ENCODE measurements at places on chromosomes 12 and 14.

- peak; percentile 39 for DNase-seq
Observed at GRCh38 chr12:75489613-75490210, 9.2 kb downstream of the GLIPR1 start.

DNA sequence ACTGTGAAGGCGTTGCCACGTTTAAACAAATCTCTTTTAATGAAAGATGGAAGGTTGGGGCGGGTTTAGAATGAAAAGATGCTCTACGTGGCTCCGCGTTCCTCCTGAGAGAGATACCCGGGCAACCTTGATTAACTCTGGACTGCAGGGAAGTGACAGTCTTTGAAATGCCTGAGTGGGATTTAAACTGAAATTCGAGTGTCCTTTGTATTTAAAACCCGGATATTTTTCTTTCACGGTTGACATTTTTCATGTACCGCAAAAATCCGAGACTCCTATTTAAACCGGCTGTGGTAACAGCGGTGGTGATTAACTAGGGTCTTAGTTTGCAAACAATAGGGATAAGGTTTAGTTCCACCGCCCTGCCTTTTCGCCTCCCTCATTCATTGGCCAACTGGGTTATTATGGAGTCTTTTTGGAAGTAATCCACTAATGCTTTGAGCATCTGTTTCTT is 707 bp downstream of the G2E3 start:
- no peak for DNase-seq

GRCh38 chr14:54532111-54533012 is 22.7 kb downstream of the CGRRF1 start:
- no peak for DNase-seq

- no peak for DNase-seq
Observed at GRCh38 chr12:21659383-21659782, 1.7 kb upstream of the LDHB start.

- DNase-seq, result no peak
Observed at GRCh38 chr12:32549675-32550079, 129.4 kb upstream of the DNM1L start.

DNA sequence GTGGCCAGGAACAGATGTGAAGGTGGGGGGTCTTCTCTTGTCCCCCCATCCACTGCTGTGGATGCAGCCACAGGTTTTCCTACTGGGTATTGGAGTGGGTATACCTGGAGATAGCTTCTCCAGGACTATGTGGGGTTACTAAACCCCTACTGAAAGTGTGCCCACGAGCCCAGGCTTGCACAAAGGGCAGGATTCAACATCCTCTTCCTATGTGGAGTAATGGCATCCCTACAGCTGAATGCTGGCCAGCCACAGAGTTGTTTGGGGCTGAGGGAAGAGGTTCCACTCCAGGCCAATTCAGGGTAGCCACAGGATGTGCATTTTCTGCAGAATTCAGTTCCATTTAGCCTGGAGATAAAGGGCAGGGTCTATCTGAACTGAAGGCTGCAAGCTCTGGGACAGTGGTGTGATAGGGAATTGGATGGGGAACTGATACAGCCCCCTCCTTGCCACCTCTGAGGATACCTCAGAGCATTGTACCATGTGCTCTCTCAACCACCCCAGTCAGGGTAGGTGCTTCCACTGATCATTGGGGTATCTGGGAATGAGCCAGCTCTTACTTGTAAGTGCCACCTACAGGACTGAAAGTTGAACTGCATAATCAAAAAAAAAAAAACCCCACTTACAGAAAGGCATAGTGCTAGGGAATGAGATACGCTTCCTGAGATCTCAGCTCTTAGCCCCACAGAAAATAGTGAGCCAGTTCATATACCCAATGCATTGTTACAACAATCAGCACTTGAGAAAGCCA is 187.1 kb downstream of the KITLG start:
- DNase-seq, result no peak

- peak; percentile 37 for DNase-seq
Observed at GRCh38 chr12:9751204-9752144, 9.2 kb downstream of the CD69 start.

DNA sequence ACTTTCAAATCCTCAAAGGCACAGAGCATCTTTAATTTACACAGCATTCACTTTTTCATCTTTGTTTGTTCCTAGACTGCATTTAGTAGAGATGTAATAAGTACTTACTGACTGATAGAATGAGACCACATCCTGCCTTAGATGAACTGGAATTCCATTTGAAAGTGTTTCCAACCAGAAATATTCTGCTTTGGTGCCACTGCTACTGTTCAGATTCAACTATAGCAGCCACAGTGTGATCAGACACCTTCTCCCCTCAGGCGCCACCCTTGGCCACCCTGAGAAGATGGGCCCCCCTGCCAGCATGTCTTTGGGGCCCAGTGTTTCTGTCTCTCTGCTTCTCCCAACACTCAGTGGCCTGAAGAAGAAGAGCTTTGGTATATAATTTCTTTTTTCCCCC is 449.1 kb downstream of the RAD51B start:
- DNase-seq, result no peak

DNA sequence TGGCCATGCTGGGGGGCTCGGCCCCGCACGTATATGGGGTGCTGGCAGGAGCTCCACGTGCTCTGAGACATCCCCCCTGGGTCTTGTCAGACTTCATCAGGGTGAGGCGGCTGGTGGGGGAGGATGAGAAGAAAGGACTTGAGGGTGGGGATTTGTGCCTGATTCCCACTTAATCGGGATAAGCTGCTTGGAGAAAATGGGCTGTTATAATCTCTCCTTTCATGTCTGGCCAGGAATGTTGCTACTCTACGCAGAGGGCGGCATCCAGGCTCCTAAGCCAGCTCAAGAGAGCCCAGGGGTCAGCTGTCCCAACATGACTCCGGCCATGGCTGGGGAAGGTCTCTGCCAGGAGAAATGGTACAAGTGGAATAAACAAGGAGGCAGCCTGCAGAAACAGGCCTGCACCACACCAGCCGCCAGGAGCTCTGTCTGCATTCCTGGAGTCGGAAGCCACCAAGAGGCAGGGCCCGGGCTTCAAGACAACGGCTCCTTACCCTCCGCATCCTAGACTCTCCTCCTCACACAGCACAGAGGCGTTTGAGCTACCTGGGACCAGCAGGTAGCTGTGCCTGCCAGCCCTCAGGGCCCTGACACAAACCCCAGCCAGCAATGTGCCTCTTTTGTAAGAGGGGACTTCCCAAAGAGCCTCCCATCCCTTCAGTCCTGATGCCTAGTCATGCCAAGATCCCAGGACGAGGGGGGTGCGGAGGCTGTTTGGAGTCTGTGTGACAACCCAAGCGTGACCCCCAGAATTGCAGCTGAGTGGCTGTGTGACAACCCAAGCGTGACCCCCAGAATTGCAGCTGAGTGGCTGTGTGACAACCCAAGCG is 195.8 kb upstream of the DIO3 start:
- no peak for DNase-seq

DNA sequence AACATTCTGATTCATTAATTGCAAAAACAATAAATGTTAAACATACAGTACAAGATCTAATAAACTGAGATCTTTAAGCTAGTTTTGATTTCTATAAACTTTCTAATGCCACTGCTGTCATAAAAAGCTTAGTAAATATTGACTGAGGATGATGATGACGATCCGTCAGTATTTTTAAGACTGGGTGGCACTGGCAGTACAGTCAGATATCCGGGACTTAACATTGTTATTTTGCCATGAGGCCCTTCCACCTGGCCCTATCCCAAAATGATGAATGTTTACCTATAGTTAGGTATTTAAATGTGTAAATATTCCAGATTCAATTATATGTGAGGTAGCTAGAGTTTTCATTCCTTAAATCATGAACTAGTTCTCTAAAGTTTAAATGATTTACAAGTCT is 158.5 kb downstream of the FOXA1 start:
- DNase-seq, result no peak

DNA sequence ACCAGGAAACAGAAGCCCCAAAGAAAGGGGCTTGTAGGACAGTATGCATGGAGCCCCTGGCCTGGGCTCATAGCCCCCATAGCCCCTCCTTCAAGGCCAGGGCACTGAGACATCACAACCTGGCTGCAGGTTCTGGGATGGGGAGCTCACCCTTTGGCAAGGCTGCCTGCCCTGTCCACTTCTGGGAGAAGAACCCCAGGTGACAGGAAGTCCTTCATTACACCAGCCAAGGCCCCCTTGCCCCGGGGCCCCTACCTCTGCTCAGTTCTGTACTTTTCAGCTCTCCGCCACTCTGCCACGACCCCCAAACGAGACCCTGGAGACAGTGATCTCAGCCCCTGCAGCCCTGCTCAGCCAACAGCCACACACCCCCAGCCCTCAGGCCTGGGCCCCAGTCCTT is 223.2 kb upstream of the RTL1 start:
- DNase-seq, result no peak

DNA sequence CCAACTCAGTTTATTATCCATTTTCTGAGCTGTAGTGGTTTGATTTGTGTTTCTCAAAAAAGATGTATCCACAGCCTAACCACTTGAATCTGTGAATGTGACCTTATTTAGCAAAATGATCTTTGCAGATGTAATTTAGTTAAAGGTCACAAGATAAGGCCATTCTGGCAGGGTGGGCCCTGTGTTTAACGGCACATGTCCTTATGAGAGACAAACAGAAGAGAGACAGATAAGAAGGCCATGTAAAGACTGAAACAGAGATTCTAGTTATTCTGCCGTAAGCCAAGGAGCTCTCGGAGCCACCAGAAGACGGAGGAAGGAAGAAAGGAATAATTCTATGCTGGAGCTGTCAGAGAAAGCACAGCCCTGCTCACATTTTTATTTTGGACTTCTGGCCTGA is 374.2 kb downstream of the PRKD1 start:
- no peak for DNase-seq

DNA sequence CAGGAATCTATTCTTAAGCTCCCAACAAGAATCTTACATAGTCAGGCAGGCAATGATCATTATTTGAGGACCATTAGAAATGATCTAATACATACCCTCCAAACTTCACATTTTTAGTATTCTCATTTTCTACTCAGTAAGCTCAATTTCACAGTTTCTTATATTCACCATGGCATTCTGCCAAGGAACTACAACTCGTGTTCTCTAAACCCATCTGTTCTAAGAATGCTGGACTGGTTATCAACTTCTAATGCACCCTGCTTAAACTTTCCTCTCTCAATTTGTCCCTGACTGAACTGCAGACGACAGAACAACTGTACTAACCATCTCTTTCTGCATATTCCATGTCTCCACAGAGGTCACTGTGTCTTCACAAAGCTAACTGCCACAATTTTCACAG is 58.6 kb downstream of the GXYLT1 start:
- DNase-seq, result no peak

GRCh38 chr14:28681681-28682080 is 84.9 kb upstream of the FOXG1 start:
- no peak for DNase-seq

DNA sequence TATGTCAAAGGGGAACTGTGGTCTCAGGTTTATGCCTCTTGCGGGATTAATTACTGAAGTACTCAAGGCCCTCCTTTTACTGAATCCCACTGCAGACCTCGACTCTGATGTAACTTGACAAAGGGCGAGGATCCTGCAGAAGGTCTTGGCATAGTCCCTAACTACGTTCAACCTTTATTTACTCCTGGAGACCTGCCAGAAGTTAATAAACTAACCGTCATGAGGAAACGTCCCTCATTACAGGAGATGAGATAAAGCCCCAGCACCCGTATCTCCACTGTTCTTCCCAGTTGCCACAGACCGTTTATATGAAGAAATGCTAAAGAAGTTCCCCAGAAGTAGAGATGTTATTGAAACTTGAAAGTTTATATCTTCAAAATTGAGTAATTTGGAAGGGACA is 190.9 kb downstream of the ETV6 start:
- DNase-seq, result no peak

DNA sequence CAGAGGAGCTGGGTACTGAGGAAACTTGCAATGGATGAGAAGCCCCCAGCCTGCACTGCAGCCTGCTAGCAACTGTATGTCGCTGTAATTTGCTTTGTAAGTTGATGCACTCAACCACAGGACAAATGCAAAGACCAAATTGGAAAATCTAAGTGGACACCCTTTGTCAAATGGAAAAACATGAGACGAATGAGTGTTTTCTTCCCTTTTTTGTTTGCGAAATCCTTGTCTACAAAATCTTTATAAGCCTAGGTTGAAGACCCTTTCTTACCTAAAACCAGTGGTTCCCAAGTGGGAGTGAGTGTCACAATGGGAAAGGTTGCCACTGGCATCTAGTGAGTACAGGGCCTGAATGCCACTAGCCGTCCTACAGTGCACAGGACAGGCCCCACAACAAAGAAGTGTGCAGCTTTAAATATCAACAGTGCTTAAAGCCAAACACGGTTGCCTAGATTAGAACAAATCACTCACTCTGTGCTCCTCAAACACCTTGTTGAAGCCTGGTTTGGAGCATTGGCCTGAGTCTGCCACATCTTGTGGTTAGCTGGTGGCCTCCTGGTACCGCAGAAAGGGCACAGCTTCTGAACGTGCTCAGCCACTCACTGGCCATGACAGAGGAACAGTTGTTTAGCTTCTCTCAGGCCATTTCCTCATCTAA is 7.6 kb upstream of the VASH1 start:
- no peak for DNase-seq

GRCh38 chr12:53214687-53215455 is 7.8 kb upstream of the ITGB7 start:
- DNase-seq, result no peak

DNA sequence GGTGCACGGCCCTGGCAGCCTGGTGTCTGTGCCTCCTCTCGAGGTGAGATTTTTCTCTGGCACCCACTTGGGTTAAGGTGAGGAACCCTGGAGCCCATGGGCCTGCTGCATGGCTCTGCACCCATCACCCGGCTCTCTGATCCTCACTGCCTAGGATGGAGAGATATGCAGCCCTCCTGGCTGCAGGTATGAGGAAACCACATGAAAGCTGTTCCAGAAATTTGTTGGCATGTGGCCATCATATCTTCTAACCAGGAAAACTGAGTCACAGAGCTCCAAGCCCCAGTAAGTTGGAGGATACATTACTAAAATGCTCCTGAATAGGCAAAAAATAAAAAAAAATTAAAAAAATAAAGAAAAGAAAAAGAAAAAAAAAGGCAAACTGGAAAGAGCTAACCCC is 39.3 kb upstream of the DDX11 start:
- no peak for DNase-seq

DNA sequence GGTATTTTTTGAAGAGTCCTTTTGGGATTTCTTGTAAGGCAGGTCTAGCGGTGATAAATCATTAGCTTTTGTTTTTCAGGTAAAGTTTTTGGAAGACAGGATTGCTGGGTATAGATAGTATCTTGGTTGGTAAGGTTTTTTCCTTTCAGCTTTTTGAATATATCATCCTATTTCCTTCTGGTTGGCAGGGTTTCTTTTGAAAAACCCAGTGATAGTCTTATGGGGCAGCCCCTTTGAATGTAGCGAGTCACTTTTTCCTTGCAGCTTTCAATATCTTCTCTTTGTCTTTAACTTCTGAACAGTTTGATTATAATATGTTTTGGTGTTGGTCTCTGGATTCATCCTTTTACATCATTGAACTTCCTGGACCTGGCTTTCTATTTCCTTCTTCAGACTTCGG is 20.2 kb downstream of the TMX1 start:
- no peak for DNase-seq

DNA sequence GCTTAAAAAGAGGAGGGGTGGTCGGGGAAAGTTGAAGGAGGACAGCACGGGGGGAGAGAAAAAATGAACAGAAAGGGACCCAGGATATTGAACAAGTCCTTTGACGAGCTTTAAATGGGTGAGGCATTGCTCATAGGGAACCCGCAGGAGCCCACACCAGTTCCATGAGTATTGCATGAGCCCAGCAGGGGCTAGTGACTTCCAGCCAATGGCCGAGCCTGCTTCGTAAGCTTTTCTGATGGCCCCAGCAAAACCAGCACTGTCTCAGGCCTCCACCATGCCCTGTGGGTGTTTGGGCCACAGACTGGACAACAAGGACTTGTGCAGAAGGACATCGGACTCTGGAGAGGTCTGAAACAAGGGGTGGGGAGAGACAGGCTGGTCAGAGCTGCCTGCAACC is 109.5 kb downstream of the ZFP36L1 start:
- no peak for DNase-seq
